ENCODE measurements at places on chromosomes 1 and 21.
A peak's percentile ranks its signal among the peaks of the same experiment; 100 is the strongest.

GRCh38 chr1:184881941-184882913, 92.1 kb downstream of the NIBAN1 start:
- no peak for DNase-seq

- DNase-seq, result no peak
Measured at GRCh38 chr1:40592107-40592803, 60.8 kb downstream of the ZNF684 start.

GRCh38 chr21:30479259-30479658, 908 bp downstream of the KRTAP19-1 start:
- DNase-seq, result no peak

DNA sequence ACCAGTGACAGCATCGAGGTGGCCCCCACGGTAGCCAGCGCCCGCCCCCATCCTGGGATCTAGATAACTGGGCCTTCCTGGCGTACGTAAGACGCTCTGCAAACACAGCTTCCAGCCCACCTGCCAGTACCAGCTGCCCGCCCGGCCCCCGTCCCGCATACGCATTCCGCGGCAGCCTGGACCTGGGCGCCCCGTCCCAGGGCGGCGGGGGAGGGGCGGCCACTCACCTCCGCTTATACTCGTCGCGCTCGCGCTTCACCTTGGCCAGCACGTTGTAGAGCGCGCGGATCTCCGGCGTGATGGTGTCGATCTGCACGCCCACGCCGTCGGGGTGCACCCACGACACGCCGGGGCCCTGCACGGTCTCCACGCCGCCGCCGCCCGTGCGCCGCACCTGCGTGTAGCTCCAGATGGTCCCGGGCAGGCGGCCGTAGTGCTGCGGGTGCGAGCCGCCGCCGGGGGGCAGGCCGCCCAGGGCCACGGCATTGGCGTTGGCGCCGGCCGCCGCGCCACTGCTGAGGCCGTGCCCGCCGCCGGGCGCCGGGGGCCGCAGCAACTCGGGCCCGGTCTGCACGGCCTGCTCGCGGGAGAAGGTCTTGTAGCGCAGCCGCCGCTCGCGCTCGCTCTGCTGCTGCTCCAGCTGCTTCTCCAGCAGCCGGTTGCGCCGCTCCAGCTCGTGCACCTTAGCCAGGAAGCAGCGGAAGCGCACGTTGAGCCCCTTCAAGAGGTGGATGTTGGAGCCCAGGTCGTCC, 859 bp downstream of the IFFO2 start:
- DNase-seq, result peak; percentile 71

DNA sequence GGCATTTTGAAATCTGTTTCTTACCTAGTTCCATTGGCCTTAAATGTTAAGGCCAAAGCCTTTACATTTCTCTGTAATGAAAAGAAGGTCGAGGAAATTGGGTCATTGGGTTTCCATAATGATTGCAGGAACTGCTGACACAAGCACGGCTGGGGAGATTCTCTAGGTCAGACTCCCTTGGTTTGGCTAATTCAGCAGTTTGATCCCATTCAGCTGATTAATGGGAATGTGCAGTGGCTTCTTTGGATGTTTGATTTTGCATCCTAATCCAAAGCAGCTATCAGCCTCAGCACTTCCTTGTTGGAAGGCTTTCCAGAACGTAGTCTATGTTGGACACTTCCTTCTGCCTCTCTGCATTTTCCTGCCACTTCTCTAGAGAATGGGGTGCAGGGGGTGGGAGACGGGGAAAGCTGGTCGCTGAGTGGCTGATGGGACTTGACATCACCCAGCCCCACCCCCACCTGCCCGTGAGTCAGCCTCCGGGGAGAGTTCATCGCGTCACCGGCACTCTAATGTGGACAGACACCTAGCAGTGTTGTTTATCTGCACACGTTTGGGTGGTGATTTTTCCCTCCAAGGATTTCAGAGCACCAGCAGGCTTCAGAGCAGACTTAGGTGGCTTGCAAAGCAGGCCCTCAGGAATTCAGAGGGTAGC, 5.4 kb downstream of the PSEN2 start:
- peak; percentile 71 for DNase-seq

DNA sequence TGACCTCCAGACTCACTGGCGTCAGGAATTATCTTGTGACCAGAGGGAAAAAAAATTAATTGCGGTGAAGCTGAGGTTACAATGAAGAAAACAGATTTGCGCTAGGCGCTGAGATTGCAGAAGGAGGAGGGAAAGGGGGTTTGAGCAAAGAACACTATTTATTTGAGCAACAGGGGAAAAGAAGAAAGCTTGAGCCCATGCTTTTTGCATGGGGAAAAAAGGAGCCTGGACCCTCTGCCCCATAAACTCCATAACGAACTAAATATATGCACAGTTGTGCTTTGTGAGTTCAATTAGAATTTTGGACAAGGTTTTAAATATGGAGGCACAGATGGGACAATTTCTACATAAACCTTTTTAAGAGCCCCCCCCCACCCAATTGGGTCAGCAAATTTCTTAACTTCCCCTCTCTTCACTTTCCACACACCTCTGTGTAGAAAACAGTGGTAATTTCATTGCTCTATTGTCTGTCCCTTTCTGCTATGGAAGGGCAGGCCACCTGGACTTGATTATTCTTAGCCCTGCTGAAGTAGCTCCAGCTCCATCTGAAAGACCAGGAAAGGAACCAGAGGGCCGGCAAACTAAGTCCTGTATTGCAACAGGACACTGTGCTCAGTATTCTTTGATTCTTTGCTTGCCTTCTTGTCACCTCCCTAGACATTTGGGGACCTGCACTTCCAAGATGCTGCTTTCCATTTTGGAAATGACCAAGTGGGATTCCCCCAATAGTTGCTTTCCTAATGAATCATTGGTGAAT, 862 bp upstream of the ID3 start:
- no peak for DNase-seq

DNA sequence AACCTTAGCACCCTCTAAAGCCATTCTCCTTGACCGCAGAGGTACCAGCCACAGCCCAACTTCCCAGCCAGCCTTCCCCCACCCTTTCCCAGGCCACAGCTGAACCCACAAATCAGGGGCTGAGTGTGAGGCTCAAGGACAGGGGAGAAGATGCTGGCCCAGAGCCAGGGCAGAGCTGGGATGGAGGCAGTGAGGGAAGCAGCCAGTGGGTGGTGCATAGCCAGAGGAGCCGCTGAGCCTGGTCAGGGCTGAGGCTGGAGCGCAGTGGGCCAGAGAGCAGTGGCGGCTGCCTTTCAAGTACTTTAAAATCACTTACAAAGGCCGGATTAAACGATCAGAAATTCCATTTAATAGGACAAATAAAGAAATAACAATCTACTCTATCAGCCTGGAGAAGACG, 36.3 kb downstream of the DMAP1 start:
- no peak for DNase-seq

- no peak for DNase-seq
Measured at GRCh38 chr1:58964428-58964827, 180.6 kb upstream of the JUN start.

DNA sequence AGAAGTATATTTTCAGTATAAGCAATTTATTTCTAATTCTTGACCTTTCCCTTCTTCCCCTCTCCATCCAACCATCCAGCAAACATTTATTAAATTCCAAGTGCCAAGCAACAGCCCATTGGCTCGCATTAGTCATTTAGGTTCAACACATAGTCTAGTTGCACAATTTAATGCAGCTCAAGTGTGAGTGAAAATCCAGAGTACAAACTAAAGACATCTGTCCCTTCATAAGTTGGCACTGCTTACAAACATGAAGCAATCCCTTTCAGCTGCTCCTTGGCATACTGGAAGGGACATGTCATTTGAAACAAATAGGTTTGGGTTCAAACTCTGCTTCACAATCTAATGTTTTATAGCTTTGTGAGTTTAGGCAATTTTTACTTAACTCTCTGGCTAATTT, 10.7 kb downstream of the CASQ2 start:
- DNase-seq, result no peak

- peak; percentile 56 for DNase-seq
Measured at GRCh38 chr1:86811142-86811924, 102.6 kb downstream of the SELENOF start.

DNA sequence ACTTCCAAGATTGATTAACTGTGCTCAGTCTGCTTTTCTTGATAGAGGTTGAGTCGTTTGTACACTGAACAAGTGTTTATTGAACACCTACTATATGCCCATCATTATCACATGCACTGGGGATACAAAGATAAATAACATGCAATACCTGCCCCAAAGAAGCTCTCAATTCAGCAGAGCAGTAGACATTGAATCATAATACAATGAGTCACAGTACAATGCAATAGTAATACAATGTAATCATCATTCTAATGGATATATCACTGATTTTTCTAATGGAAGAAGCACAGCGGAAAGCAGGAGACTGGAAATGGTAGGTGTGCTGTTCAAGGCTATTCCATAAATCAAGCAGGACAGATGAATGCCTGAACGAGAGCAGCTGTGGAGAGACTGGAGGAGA, 3.7 kb upstream of the SEC16B start:
- no peak for DNase-seq

- DNase-seq, result no peak
Measured at GRCh38 chr1:91679446-91679845, 178.8 kb downstream of the CDC7 start.

Measured in islet precursor cell (in vitro differentiated cells).